ENCODE measurements at places on chromosomes 1 and 21. TPM values are rescaled to one million over a fixed set of nuclear protein-coding genes. Genes with fewer than 3 reads are reported as not detected.
A peak's percentile ranks its signal among the peaks of the same experiment; 100 is the strongest.

SRRM1 gene
- polyA plus RNA-seq = not detected

CD34 gene
- polyA plus RNA-seq = 50.0 TPM

ESPN gene
- polyA plus RNA-seq = 2.3 TPM

HPCA gene
- not detected for polyA plus RNA-seq

MXRA8 gene
- polyA plus RNA-seq = 66.1 TPM

MAP3K6 gene
- polyA plus RNA-seq = 10.3 TPM

CFHR4 gene
- not detected for polyA plus RNA-seq

ANGPTL1 gene
- 57.3 TPM for polyA plus RNA-seq

MARK1 gene
- polyA plus RNA-seq = 9.4 TPM

OR2M3 gene
- 0.03 TPM for polyA plus RNA-seq

LCE2A gene
- polyA plus RNA-seq = not detected

GIPC2 gene
- polyA plus RNA-seq = 1.8 TPM

SLC30A2 gene
- polyA plus RNA-seq = 0.91 TPM

MEGF6 gene
- polyA plus RNA-seq = 59.7 TPM

PGLYRP3 gene
- polyA plus RNA-seq = not detected

DNA sequence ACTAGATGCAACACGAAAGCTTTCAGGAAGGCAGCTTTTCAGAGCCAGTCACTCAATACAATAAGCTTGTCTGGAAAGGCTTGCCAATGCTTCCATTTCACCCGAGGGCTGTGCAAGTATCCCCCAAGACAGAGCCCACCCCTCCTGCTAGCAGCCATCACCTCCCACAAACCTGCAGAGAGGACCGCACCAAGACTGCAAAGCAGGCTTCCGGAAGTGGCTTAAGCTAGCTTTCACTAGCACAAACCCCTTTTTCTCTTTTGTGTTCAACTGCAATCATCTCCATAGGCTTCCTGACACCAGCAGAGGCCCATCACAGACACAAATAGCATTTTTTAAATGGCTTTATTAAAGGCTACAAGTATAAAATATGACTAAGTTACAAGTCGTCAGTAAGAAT is 31.5 kb downstream of the C1orf198 start:
- DNase-seq = no peak

DNA sequence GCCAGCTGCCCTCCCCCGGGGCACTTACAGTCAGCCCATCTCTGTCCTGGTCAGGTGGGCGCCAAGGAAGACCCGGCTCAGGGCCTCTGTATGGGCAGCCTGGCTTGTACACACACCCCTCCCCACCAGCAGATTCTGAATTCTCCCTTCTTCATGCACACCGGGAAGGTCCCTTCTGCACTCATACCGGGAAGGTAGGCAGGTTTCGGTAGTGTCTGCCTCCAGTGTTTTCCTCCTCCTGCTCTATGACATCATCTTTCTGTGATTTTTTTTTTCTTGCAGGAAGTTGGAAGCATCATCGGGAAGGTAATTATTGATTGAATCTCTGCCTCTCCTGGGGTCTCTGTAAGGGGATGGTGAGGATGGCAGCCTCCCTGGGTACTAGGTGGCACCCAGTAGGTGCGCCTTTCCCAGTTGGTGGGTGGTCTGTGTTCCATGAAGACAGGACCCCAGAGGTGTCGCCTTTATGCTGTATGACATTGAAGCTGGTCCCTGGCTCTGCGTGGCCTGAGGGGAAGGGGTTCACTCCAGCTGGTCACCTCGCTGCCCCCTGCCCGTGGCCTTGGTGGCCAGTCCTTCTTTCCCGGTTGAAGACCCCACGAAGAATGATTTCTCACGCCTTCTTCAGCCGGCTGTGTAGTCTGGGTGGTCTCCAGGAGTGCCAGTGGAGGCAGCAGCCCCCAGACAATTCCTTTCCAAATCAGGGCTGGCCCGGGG is 82.1 kb upstream of the COL6A1 start:
- DNase-seq = no peak

DNA sequence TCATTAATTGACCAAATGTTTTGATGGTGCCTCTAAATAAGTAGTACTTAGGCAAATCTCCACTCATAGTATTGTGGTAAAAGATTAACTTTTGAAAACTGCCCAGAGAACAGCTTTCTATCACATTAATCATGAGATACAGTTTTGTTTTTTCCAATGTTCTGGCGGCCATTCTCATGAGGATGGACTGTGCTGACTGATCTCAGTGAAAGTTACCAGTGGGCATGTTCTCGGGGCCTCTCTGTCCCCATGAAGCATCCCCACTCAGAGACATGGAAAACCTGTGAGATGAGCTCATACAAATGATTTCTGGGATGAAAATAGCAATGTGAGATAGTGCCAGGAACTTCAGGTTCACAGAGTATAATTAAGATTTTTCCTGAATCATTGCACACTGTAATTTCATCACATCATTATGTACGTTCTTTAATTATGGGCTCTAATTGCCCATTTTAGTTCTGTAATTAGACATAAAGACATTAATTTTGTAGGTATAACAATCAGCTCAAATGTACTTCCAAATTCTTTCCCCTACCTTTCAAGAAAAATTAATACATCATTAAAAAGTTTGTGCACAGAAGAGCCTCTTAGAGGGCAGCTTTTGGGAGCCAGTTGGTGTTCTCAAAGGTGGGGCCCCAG is 40.5 kb downstream of the DDR2 start:
- DNase-seq = no peak

DNA sequence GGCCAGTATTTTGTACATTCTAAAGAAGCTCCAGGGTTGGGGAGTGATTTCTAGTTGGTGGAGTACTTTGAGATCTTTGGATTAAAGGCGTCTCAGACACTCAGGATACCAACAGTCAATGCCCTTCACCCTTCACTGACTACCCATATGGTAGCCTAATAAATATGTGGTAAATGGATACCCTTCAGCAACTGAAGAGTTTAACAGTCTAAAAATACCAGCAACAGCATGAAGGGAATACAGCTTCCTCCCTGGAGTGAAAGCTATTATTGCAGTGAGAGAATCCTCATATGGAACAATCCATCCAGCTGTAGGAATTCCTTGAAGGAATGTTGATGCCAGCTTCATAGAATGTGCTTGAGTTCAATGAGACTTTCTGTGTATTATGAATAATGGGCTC is 26.8 kb downstream of the DNAJC11 start:
- no peak for DNase-seq

GRCh38 chr1:111101854-111102642 is 37.8 kb downstream of the DRAM2 start:
- no peak for DNase-seq

DNA sequence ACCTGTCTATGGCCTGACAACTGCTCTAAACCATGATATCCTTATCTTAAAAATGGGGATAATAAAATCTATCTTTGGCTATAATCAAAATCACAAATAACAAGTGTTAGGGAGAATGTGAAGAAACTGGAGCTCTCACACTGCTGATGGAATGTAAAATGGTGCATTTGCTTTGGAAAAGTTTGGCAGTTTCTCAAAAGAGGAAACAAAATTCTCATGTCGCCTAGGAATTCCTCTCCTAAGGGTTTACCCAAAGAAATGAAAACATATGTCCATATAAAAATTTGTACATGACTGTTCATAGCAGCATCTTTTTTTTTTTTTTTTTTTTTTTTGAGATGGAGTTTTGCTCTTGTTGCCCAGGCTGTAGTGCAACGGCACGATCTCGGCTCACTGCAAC is 64.3 kb downstream of the ZNF281 start:
- no peak for DNase-seq

DNA sequence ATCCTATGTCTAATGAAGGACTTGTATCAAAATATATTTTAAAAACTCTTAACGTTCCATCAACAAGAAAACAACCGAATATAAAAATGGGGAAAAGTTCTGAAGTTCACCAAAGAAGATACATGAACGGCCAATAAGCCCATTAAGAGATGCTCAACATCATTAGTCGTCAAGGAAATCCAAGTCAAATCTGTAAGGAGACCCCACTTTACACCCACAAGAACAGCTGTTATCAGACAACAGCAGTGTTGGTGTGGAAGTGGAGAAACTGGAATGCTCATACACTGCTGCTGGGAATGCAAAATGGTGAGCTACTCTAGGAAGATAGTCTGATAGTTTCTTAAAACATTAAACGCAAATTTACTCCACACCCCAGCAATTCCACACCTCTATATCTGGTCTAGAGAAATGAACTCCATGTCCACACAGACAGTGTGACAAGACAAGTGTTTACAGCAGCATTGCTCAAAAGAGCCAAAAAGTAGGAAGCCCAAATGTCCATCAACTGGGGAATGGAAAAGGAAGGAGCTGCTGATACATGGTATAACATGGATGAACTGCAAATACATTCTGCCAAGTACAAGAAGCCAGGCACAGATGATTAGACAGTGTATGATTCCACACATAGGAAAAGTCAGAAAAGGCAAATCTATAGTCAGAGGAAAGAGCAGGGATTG is 18.5 kb downstream of the UBE2G2 start:
- DNase-seq = no peak

- DNase-seq = no peak
Observed at GRCh38 chr1:25566176-25566729, 22.8 kb downstream of the LDLRAP1 start.

DNA sequence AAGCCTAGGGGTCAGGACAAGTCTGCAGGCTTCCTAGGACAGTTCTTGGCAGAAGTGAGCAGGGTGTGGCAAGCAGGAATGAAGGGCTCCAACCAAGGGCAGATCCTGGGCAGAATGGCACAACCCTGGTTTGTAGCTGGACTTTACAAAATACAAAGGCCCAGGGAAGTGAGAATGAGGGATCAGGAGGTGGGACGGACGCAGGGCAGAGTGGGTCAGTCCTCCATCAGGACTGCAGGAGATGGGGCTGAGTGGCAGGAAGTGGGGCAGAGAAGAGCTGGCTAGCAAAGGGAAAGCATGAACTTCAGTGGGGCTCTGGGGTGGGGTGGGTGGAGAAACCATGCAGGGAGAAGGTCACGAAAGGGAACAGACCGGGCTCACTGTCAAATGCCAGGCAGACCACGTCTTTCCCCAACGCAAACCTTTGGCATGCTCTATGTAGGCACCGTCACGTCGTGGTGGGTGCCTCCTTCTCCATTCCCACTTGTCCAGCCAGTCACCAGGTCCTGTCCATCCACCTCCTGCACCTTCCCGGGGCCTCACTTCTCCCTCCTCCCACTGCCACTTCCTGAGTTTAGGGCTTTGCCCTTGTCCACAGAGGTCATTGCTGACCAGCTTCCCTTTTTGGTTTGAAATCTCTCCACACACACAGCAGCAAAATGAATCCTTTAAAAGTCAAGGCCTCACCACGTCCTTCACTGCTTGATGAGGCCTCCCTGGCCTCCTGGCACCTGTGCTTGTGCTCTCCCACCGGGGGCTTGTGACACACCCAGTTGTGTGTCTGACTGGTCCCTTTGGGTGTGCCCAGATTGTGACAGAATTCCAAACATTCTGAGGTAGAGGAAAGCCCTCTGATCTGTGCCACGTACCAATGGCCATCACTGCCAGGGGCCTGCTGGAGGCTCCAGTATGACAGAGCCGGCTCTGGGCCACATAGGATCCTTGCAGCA is 8.7 kb upstream of the CLDN19 start:
- DNase-seq = no peak

- no peak for DNase-seq
Observed at GRCh38 chr1:85465786-85466134, 801 bp upstream of the DDAH1 start.

GRCh38 chr1:11284784-11285183 is 11.8 kb downstream of the UBIAD1 start:
- no peak for DNase-seq

DNA sequence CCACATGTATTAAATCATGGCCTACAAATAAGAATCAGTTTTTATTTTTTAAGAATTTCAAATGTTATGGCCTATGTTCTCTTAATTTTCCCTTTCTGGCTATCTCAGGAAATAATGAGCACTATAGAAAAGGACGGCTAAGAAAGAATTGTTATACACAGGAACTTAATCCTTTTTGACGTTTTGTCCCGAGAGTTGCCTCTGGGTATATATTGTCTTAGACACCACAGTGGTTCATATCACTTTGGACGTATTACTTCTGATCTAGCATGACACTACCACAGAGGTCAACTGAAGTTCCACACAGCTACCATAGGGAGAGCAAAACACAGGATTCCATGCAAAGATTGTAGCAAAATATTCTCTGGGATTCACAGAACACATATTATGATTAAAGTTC is 307.6 kb downstream of the VAV3 start:
- no peak for DNase-seq

GRCh38 chr1:160486453-160486852 is 36.6 kb downstream of the SLAMF6 start:
- no peak for DNase-seq

DNA sequence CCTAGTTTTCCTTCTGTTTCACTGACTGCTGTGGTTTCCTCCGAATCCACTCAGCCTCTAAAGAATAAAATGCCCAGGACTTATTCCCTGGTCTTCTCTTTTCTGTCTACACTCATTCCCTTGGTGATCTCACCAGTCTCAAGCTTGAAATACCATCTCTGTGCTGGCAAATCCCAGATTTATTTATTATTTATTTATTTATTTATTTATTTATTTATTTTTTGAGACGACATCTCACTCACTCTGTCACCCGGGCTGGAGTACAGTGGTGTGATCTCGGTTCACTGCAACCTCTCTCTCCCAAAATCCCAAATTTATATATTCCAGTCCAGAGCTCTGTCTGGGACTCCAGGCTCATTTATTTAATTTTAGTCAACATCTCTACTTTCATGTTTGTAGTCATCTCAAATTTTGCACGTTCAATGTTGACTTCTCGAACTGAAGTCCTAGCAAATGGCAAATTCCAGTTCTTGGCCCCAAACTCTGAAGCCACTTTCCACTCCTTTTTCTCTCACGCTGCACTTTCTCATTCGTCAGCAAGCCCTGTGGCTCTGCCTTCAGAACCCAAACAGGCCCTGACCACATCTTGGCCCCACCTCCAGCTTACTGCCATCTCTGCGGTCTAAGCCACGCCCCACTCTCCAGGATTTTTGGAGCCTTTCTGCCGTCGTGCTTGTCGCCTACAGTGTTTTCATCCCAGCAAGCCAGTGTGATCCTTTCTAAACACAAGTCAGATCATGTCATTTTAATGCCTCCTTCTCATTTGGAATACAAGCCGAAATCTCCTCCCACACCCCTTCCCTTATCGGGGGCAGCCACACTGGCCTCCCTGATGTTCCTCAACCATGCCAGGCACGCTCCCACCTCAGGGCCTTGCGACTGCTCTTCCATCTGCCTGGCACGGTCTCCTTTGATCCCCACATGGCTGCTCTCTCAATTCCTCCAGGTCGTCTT is 14.2 kb upstream of the TENT5B start:
- DNase-seq = no peak

- no peak for DNase-seq
Observed at GRCh38 chr1:13618483-13618882, 34.9 kb downstream of the PDPN start.

GRCh38 chr1:219298571-219299148 is 125.0 kb downstream of the LYPLAL1 start:
- peak; percentile 86 for DNase-seq

- no peak for DNase-seq
Observed at GRCh38 chr1:198932351-198932991, 293.6 kb downstream of the PTPRC start.

DNA sequence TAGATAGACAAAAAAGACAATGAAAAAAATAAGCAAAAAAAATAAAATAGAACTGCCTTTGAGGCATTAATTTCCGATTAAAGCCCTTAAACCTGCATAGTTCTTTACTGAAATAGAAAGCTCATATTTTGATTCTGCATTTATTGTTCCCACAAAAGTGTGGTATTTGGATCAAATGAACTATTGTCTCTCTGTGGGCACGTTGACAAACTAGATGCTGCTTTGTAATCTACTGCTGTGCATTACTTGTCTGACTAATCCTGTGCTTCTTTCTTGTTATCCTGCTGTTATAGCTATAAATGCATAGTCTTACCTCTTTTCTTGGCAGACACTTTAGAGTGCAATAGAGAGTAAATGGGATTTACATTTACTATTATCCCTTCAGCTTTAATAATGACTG is 31.4 kb upstream of the SLC35D1 start:
- no peak for DNase-seq

GRCh38 chr1:12200208-12200607 is 29.6 kb upstream of the VPS13D start:
- no peak for DNase-seq
